ENCODE measurements at places on chromosomes 2 and 18.

DNA sequence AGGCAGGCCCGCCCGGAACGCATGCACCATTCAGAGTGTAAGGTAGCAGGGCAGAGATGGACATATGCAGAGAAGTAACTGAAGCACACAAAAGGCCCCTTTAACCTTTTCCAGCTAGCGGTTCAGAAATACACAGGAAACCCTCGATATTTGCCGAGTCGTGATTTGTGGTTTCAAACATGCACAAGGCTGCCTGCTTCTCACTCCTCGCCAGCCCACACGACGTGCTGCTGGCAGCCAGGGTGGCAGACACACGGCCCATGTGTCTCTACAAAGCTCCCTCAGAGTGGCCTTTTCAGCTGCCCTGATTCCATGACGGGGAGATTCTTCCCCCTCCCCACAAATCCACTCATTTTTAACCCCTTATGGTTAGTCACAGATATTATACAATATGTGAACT lies 23.6 kb downstream of the ZBTB7C start:
- no peak for DNase-seq

- DNase-seq: no peak
Measured at GRCh38 chr2:211401328-211401727, 844.9 kb downstream of the CPS1 start.

DNA sequence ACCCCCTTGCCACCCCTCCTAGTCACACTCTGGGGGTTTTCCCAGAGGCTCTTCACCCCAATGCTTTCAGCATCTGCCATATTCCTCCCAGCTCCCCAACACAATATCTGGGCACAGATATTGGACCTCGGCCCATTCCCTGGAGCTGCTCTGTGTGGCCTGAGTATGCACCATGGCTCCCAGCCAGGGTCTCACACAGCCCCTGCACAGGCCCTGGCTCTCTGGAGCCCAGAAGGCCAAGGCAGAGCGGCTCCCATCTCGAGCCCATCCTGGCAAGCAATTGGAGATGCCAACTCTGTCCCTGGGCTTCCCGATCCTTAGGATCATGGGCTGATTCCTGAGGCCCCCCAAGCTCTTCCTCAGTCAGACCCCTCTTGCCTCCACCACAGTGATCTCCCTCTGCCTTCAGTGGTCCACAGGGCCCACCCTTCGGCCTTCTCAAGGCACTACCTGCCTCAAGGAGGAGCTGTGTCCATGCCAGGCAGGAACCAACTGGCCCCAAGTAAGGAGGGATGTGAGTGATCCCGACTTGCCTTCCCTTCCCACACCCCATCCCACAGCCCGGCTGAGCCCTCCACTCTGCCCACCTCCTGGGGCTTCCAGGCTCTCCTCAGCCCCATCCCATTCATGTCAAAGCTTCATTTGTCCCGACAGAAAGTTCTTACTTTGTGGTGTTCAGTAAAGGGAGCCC lies 62.7 kb downstream of the ADD2 start:
- DNase-seq: no peak

- no peak for DNase-seq
Measured at GRCh38 chr2:237497838-237498186, 10.8 kb downstream of the MLPH start.

GRCh38 chr2:69084492-69084891 lies 71.5 kb downstream of the ANTXR1 start:
- no peak for DNase-seq

GRCh38 chr2:20561637-20562454 lies 89.1 kb downstream of the HS1BP3 start:
- DNase-seq: no peak

GRCh38 chr2:42132191-42132965 lies 36.8 kb upstream of the EML4 start:
- DNase-seq: no peak

DNA sequence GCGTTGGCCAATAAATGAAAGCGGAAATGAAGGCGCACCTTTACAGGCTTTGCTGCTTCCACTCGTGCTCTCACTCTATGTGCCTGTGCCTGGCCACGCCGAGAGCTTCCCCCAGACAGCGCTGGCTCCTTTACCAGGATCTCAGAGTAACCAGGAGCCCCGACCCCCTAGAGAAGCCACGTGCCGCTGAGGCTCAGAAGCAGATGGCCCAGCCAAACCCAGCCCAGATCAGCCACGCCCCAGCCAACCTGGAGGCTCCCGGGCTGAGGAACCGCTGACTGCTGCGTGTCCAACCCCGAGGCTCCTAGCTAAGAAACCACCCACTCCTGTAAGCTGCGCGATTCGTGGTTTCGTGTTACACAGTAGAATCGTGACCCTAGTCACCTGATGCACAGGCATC lies 199.3 kb downstream of the NCK2 start:
- DNase-seq: no peak

DNA sequence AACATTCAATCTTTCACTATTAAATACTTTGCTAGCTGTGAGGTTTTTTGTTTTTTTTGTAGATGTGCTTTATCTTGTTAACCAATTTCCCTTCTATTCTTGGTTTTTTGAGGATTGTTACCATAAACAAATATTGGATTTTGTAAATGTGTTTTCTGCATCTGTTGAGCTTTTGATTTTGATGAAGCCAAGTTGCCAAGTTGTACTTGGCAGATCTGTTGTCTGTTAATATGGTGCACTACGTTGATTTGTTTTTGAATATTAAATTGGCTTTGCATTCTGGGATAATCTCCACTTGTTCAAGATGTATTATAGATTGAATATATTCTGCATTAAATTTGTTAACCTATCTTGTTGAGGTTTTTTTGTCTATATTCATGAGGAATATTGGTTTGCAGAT lies 114.6 kb downstream of the VWA3B start:
- no peak for DNase-seq

GRCh38 chr2:235592836-235593235 lies 99.0 kb downstream of the AGAP1 start:
- DNase-seq: no peak

All from kidney epithelial cell (primary cell).